OCI-M1 (cell line): ENCODE measurements at places on chromosomes 5 and 9.

DNA sequence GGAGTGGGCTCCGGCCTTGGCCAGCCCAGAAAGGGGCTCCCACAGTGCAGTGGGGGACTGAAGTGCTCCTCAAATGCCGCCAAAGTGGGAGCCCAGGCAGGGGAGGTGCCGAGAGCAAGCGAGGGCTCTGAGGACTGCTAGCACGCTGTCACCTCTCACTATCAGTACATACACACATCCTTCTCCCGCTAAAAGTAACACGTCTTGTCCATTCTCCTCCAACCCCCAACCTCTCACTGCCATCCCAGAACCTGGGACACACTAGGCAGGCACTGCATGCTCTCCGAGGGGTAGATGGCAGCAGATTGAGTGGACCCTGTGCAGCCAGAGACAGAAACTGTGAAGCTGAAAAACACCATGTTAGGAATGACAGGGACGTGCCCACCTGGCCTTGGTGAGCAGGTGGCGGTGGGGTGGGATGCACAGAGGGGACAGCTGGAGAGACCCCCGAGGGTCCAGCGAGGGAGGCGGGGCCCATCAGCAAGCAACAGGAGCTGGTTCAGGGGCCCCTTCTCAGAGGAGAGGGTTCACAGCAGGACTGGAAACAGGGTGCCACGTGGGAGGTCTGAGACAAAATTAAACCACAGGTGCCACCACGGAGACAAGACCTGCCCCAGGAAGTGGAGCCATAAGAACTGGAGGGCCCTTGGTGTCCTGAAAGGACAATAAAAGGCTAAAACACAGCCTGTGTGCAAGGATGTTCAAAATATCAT lies 16.9 kb downstream of the SEMA4D start:
- DNase-seq, result no peak

GRCh38 chr5:79774171-79774854 lies 84.7 kb downstream of the CMYA5 start:
- peak; percentile 32 for DNase-seq

DNA sequence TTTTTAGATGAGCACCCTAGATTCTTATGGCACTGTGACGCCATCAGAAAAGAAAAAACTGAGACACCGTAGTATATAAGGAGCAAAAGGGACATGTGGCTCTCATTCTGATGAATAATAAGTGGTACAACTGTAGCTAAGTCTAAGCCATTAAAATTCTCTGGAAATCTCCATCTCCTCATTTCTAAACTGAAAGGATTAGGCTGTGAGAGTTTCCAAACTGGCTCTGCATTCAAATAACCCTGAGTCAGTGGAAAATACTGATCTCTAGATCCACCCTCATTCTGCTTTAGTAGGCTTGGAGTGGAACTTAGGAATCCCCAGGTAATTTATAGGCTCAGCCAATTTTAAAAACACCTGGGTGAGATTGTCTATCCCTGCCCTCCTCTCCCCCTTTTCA lies 28.5 kb downstream of the PTAR1 start:
- no peak for DNase-seq

GRCh38 chr5:145178641-145179523 lies 656.3 kb downstream of the PRELID2 start:
- no peak for DNase-seq

- no peak for DNase-seq
These were observed 384.4 kb upstream of the PDE4D start for GRCh38 chr5:60277941-60278340.

- DNase-seq, result no peak
These were observed 4.1 kb downstream of the GALNT10 start for GRCh38 chr5:154194345-154195329.

GRCh38 chr5:62719061-62719720 lies 140.6 kb downstream of the LRRC70 start:
- DNase-seq, result no peak

- DNase-seq, result peak; percentile 67
These were observed 402 bp downstream of the BRD8 start for GRCh38 chr5:138177941-138178515.

GRCh38 chr5:138753794-138754698 lies 821 bp downstream of the CTNNA1 start:
- DNase-seq, result peak; percentile 89

DNA sequence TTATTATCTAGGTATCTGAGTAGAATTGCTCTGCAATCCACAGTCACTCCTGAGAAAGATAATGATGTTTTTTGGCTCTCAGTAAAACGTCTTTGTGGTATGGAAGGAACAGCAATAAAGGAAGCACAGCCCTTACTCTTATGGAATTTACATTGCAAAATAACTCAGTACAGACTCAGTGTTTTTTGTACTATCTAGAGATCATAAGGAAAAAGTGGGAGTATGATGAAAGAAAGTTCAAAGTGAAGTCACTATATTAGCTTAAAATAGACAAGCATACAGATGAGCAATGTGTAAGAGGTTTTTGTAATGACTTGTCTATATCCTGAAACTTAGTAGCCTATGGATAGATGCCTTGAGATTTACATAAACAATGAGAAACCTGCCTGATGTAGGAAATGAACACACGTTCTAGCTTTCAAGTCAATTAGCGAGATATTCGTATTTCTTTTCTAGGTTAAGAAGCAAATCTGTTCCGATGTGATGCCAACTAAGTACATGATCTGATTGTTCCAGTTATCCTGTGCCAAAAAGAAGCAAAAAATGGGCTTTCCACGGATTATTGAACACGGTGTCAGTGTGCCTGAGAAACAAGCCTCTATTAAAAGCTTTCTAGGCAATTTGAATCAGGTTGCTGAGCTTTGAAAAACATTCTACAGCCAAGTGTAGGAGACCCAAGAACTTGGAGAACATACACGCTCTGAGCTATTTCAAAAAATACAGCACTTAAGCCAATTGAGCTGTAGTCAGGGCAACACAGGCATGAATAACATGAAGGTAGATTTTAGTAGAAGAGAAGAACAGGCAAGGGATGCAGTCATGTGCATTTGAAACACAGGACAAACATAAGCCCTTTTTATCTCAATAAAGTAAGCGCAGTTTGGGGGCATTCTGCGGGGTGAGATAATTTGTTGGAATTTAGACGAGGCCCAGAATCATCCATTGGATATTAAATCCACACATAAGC lies 86.3 kb upstream of the TAF11L2 start:
- peak; percentile 29 for DNase-seq

- DNase-seq, result no peak
These were observed 2.8 kb downstream of the LCN6 start for GRCh38 chr9:136745389-136746154.

DNA sequence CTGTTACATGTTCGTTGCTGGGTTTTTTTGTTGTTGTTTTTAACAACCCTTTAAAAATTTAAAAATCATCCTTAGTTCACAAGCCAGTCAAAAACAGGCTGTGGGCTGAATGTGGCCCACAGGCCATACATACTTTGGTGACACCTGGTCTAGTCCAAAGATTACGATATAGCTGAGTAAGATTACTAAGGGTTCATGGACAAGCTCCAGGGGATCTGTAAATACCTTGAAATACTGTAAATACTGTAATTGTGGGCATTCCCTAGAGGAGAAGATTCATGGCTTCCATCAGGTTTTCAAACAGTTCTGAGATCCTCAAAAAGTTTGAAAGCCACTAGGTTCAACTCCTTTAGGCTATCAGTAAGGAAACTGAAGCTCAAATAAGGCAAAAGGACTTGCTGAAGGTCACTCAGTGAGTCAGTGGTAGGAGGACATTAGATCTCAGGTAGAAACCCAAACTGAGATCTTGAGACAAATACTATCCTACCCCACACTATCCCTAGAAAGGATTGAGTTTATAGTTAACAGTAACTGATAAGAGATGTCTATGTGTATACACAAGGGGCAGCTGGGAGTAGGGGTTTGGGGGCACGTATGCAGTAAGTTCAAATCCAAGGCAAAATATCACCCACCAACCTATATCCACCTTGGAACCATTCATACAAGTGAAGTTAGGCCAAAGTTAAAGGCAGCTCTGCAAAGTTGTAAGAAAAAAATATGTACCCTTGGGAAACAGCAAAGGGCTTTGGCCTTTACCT lies 17.8 kb downstream of the RAB14 start:
- DNase-seq, result no peak

- DNase-seq, result no peak
These were observed 52.8 kb upstream of the STXBP1 start for GRCh38 chr9:127559247-127559680.

DNA sequence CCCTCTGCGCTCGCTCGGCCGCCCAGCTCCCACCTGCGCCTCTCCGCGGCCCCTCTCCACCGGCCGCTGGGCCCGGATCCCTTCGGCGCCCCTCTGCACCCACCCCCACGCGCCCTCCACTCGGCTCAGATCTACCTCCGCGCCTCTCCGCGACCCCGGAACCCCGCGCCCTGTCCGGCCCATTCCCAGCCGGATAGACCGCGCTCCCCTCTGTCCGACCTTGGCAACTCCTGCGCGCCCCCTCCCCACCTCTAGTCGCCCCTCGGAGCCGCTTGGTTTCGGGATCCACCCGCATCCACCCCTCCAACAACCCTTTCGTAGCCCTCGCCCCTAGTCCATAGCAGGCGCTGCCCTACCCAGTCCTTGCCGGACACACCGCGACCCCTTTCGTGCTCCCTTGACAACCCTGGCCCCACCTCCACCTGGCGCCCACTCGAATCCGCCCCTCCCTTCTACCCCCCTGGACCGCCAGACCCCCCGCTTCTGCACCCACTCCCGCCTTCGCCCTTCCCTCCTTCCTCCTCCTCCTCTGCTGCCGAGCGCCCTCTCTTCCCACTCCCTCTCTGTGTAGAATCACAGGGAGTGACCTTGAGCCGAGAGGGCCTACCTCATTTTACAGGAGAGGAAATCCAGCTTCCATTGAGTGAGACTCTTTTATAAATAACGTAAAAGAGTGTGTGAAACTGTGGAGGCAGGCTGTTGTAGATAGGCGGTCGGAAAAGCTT lies 525 bp upstream of the AK3 start:
- peak; percentile 97 for DNase-seq

GRCh38 chr9:116285320-116285719 lies 131.7 kb downstream of the PAPPA start:
- DNase-seq, result peak; percentile 15

DNA sequence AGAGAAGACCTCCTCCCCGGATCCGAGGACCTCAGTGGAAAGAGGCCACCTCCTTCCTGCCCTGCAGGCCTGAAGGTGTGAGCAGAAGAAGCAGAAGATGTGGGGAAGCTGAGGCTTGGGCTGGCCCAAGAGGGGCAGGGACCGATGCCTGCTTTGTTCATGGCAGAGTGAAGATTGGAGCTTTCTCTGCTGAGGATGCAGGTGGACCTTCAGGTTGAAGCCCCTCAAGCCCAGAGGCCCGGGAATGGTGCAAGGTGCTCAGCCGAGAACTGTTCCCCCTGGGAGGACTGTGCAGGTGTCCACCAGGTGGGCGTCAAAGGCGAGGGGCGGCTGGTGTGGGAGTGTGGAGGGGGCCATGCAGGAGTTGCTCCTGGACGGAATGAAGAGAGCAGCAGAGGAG lies 277.9 kb upstream of the IRX2 start:
- DNase-seq, result no peak

GRCh38 chr5:61162832-61163567 lies 732 bp upstream of the SMIM15 start:
- DNase-seq, result no peak

- no peak for DNase-seq
These were observed 364.4 kb downstream of the DNAH5 start for GRCh38 chr5:13580058-13580457.

- no peak for DNase-seq
These were observed 235.9 kb upstream of the TYRP1 start for GRCh38 chr9:12457237-12457636.

- peak; percentile 87 for DNase-seq
These were observed 33.8 kb upstream of the ANXA2R start for GRCh38 chr5:43073597-43074546.

DNA sequence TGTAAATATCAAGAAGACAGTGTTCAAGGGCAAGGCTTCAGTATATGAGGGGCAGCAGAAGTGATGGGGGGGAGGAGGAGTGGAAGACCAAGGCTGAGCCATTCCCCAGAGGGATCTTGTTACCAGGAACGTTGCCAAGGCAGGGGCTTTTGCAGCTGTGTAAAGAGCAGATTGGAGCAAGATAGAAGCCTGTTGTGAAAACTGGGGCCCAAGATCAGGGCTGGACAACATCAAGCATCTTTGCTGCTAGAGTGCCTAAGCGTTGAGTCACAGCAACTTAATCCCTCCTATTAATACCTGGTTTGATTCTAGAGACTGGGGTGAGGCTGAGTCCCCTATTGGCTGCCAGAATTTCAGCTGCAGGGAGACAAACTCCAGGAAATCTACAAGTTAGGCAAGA lies 18.4 kb upstream of the ERCC6L2 start:
- DNase-seq, result no peak

- no peak for DNase-seq
These were observed 186.4 kb downstream of the SLIT3 start for GRCh38 chr5:169114466-169115065.

GRCh38 chr5:173808079-173808808 lies 79.9 kb upstream of the CPEB4 start:
- peak; percentile 18 for DNase-seq

- no peak for DNase-seq
These were observed 49.9 kb upstream of the TTC23L start for GRCh38 chr5:34789021-34789531.

DNA sequence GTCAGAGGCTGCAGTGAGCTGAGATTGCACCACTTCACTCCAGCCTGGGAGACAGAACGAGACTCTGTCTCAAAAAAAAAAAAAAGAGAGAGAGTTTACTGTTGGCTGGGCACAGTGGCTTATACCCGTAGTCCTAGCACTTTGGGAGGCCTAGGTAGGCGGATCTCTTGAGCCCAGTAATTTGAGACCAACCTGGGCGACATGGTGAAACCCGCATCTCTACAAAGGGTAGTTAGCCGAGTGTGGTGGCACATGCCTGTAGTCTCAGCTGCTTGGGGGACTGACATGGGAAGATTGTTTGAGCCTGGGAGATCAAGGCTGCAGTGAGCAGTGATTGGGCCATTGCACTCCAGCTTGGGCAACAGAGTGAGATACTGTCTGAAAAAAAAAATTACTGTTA lies 12.6 kb downstream of the HABP4 start:
- DNase-seq, result no peak

DNA sequence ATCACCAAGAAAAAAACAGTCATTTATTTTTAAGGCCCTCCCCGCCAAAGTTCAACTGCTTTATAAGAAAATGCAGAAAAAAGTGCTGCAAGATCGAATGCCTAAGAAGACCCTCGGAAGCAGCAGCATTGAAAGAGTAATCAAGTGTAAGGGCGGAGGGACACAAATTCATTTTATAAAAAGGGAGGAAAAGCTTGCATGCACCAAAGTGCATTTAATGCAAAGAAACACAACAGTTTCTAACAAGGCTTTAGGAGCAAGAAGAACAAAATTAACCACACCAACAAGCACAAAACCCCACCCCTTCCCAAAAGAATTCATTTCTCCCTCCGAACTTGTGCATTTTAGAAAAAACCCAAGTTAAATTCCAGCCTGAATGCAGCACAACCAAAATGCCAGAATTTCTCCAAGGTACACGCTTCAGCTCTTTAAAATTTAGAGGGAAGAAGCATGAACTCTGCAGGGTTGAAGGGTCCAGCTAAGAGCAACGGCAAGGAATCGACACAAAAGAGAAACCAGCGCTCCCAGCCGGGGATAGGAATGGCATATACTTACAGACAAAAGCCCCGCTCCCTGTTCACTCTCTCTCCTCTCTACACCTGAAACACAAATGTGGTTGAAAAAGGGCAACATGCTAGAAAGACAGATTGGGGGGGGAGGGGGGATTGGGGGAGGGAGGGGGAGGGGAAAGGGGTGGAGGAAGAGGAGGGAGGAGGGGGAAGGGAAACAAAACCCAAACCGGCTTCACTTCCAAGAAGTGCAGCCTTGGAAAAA lies at the start of gene NREP:
Gene NREP (minus strand): TSS at position 614 of the 774 bp plus-strand sequence. CDS start 1,422 bp downstream, outside the sequence.
- peak; percentile 87 for DNase-seq
